KG1 (cell line): ENCODE measurements at places on chromosomes 7 and 10.

GRCh38 chr10:51425431-51425830 lies 274.0 kb downstream of the CSTF2T start:
- no peak for DNase-seq

DNA sequence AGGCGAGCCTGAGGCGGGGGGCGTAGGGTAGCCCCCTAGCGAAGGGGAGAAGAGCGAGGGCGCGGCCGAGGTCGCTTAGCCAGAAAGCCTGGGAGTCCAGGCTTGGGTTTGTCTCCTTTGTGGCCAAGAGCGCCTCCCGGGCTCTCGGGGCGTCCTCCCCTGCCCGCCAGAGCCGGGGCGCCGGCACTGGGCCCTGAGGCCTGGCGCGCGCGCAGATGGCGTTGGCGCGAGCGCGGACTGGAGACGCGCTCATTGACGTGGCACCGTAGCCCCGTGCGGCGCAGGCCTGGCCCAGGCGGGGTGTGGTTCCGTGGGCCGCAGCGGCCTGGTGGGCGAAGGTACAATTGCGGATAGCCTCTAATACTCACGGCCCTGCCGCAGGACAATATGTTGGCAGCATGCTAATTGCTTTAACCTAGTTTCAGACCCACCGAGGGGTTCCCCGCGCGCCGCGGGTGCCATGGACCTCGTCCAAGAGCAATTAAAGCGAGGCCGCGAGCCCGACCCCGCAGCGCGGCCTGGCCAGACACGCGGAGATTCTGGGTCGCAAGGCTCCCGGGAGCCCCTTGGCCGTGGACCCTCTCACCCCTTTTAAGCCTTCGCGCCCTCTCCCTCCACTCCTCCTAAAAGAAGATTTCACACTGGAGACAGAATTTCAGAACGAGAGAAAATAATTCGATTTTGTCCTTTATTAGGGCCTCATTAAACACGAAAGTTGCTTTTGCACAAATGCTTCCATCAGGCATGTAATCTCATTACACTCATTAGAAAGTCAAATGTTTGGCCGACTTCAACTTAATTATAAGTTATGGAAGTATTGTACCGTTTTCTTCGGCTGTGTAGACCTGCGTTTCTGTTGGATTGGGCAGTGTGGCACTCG lies 3.1 kb downstream of the PTF1A start:
- no peak for DNase-seq

DNA sequence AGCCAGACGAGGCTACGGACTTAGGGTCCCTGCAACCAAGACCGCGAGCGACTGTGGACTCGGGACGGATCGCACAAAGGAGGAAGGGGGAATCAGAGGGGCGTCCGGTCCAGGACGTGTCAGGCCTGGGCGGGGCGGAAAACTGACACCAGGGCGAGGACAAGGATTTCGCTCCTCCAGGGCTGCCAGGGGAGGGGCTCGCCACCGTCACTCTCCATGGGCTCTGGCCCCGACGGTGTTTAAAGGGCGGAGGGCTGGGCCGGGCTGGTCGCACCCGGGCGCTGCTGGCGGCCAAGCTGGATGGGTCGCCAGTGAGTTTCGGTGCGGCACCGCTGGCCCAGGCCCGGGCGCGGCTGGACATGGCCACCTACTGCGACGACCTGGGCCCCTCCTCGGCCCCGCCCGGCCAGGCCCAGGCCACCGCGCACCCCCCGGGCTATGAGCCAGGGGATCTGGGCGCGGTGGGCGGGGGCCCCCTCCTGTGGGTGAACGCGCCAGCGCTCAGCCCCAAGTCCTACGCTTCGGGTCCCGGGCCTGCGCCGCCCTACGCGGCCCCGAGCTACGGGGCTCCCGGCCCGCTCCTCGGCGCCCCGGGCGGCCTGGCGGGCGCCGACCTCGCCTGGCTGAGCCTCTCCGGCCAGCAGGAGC lies at the start of gene FOXI2:
Gene FOXI2, plus strand, starts transcription at position 271 of the 648 bp plus-strand sequence. Its CDS starts 89 bp downstream, at position 360.
- DNase-seq, result no peak

DNA sequence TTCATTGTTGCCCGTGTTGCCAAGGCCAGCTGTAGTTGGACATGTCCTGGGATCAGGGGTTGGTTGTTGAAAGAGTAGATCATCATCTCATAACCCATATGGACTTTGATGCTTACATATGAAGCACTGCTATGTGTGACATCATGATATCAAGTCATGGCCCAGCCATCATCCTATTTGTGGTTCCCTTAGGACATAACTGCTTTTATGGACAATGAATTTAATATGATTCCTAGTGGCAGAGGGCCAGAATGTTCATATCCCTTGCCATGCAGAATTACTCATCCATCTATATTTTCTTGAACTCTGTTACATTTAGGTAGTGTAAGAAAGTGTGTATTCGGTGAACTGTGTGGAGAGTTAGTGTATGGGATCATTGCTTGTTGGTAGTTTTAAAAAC lies 343.9 kb upstream of the LRGUK start:
- DNase-seq, result no peak

DNA sequence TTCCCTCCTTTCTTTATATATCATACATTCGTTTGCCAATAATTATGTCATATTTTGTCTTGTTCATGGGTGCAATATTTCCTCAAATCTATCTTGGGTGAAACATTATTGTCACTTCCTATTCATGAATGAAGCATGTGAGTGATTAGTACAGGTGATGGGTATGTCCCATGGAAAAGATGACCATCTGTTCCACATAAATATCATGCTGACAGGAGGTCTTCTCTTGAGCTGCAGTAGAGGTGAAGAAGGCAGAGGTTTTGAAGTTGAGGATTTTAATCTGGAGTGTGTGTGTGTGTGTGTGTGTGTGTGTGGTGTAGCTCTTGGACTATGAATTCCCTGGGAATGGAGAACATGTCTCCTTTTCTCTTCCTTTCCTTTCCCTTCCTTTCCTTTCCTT lies 350.5 kb upstream of the CHRM2 start:
- DNase-seq, result no peak

GRCh38 chr10:103114876-103115275 lies 78.2 kb downstream of the NT5C2 start:
- DNase-seq, result no peak

DNA sequence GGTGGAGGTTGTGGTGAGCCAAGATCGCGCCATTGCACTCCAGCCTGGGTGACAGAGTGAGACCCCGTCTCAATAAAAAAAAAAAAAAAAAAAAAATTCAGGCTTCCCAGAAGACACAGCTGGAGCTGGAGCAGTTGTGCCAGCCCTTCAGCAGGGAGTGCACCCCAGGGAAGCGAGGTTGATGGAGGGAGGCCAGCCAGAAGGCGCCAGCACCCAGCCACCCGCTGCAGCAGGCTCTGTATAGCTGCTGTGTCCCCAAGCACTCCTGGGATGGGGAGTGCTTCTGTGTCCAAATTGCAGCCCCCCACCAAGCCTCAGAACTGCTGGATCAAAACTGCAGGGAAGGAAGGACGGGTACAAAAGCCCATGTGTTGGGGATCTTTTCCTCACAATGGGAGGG lies 47.8 kb downstream of the COBL start:
- DNase-seq, result no peak

- no peak for DNase-seq
These were observed 86.4 kb upstream of the KIF5B start for GRCh38 chr10:32142646-32143045.

DNA sequence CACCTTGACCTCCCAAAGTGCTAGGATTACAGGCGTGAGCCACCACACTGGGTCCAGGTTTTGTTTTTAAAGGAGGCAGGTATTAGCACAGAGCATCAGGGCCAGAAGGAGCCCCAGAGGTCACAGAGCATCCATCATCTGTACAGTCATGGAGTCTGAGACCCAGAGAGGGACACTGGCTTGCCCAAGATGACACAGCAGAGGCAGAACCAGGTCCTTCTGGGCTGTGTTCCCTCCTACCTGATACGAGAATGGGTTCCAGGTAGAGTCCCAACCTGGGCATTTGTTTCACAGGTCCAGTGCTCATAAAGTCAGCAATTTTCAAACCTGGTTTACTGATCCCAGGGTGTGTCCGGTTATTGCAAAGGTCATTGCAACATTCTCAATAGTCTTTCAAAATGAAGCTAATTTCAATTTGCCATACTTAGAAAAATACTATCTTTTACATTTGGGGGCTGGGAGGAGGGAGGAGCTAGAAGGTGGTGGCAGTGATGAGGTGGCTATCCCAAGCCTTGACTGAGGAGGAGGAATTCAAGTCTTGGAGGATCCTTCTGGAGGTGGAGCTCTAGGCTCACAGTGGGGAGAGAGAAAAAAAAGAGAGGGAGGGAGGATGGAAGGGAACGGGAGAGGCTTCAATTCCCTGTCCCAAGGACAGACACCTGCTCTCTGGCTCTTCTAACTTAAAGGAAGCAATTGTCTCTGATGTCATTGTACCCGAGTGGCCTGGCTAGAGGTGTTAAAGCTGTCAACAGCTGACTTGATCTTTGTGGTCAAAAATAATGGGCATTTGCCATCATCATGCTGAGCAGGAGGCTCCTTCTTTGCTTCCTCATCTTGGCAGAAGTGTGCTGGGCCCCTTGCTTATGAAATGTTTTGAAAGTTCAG lies 8.1 kb downstream of the MXI1 start:
- DNase-seq, result no peak
